Neuronal stem cell (in vitro differentiated cells): ENCODE measurements at places on chromosomes 11 and 22.

DNA sequence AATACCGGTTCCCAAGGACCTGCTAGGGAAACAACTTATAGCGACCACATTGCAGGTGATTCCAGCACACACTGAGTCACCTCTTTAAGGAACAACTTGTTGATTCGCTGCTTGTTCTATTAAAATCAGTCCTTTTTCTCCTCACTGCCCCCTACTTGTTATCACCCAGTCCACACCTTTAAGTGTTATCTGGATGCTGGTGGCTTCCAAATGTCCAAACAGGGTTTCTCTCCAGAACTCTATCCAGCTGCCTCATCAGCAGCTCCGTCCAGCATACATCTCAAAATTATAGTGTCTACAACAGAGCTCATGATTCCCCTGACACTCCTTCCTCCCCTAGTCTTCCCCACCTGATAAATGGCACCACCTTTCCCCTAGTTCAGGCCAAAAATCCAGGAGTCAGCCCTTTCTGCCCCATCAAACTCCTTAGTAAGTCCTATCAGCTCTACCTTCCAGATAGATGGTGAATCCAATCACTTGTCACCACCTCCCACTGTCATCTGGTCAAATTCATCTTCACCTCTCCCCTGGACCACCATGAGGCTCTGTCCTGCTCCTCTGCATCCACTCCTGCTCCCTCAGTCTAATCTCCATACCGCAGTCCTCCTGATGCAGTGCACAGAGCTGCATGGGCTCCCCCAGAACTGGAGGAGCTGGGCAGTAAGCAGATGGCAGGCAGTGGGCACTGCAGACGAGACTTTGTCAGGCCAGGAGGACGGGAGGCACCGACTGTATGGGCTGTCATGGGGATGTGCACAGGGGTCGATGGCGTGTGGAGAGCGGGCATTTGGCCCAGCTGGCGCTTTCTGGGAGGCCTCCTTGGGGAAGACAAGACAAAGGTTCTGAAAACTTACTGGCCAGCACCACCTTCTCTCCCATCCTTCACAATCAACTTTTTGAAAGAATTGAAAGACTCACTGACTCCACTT lies 19.3 kb downstream of the IL10RA start:
- DNase-seq: no peak

GRCh38 chr22:50604256-50605001 lies 3.8 kb downstream of the MAPK8IP2 start:
- DNase-seq: no peak

DNA sequence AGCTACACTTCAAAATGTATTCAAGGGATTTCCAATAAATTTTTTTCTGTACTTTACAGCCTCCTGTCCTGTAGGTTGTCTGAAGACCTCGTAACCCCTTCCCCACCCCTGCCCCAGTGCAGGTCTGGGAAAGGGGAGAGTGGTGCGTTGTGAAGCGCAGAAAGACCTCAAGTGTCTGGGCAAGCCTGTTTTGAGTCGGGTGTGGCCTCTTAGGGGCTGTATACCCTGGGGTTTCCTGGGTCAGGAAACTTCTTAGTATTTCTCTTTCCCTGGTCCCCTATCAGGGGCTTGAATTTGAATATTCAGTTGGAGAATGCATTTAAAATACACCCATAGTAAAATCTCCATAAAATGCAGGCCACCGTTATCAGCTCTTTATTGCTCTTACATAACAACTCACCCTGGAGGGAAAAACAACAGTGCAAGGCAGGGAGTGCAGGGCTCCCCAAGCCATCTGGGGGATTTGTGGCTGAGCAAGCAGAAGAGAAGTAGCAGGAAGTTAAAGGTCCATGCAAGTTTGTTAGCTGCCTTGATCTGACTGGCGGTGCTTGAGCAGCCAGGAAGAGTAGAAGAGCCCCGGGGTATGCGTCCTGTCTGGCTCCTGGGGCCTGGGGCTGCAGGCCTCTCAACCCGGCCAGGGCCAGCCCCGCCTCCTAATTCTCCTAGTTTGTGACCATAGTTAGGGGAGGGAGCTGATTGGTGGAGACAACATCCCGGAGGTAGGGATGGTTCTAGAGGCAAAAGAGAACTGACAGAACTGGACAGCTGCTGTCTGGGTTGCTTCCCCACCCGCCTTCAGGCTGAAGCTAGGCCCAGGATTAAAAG lies 25.7 kb downstream of the ARHGAP1 start:
- DNase-seq: peak; percentile 8

DNA sequence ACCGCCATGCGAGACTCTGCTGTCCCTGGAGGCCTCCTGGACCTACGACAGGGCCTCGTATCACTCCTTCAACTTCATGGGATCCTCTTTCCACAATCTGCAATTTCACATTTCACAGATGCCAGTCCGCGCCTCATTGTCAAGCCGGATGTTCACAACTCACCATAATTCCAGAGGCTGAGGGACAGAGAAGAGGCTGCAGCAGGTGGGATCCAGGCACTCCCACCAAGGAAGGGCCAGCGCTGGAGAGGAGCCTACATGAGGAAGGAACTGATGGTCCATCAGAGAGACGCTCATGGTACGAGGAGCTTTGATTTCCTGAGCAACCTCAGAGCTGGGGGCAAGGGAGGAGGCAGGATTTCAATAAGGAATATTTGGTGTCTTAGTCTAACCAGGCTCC lies 495.0 kb downstream of the BRD1 start:
- no peak for DNase-seq

- DNase-seq: no peak
Observed at GRCh38 chr11:45336136-45336535, 50.0 kb upstream of the SYT13 start.

GRCh38 chr22:20434264-20434751 lies 3.3 kb downstream of the SCARF2 start:
- DNase-seq: no peak

DNA sequence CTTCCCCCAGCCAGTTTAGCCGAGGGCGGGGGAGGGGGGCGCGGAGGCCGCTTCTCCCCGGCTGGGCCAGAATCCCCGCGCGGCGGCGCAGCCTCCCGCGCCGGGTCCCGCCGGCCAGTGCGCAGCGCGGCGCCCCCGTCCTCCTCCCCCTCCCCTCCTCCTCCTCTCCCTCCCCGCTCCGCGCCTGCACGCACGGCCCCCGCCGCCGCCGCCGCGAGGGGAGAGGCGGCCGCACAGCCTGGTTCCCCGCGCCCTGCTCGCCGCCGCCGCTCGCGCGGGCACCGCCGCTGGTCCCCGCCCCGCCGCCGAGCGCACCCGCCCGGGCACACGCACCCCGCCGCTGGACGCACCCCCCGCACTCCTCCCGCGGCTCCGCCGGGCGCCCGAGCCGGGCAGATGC lies at the start of gene FLRT1:
TSS of gene FLRT1 (plus strand) at position 356 of the 400 bp plus-strand sequence. CDS start 80,337 bp downstream, outside the sequence.
- no peak for DNase-seq

DNA sequence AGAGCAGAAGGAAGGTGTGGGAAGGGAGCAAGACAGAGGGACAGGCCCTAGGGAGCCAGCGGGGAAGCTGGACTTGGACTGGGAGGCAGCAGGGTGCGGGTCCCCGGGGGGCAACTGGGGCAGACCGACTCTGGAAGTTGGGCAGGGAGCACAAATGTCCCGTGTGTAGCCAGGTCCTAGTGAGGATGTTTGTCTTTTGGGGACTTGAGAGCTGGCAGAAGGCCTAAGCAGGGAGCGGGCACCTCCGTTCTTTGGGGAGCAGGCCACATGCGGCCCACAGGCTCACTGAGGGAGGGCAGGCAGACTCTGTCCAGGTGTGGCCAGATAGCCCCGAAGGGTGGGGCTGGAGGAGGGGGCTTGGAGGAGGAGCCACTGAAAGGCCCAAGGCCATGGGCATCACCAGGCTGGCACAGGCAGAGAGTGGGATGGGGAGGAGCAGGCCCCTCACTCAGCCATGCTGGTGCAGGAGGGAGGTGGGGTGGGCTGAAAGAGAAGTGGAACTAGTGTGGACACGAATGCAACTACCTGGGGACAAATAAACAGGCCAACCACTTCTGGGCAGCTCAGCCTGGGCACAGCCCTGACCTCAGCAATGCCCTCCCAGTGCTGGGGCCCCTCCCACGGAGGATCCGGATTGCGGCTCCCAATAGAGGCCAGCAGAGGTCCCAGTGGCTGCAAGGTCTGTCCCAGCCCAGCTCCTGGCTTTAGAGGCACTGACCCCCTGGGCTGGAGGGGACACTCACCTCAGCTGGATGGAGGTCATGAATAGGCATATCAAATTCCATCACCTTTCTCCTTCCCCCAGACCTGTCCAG lies 1.3 kb upstream of the SCARF2 start:
- DNase-seq: no peak

DNA sequence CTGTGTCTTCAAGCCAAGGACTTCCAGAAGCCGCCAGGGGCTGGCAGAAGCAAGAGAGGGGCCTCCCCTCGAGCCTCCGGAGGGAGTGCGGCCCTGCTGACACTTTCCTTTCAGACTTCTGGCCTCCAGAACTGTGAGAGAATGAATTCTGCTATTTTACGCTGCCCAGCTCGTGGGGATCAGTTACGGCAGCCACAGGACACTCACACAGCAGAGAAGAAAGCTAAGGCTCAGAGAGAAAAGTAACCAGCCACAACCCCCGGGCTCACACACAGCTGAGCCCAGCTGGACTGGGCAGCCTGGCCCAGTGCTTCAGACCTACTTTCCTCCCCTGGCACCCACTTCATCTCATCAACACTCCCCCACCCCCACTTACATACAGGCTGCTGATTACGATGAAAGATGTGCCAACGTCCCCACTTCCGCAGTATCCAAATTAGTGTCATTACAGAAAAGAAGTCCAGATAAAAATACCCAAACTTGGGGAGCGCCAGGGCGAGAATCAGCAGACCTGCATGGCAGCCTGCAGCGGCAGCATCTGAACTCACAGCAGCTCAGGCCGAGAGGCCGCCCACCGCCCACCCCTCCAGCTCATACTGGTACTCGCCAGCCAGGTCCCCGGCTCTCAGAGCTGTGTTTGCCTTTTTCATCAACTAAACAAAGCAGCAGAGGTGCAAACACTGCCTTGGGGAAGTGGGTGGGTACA lies 15.3 kb downstream of the PHF21B start:
- no peak for DNase-seq

- DNase-seq: peak; percentile 33
Observed at GRCh38 chr22:37492428-37493344, 6.5 kb upstream of the MFNG start.

GRCh38 chr11:110367571-110367970 lies 62.2 kb upstream of the FDX1 start:
- DNase-seq: no peak

DNA sequence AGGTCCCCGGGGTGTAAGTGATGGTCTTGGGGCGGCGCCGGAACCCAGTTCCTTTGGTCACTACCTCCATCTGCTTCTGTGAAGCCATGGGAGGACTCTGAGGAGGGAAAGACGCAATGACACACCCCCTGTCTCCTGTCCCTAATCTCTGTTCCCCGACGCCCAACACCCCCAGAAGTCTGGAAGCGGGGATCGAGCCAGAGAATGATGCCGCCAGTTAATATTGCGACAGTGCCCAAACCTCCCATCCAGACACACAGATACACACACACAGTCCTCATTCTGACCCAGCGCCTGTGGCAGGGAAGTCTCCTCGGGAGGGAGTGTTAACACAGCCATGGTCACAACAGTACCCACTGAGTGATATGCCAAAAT lies 352 bp downstream of the C22orf23 start:
- DNase-seq: no peak

- DNase-seq: no peak
Observed at GRCh38 chr11:128565881-128566280, 21.5 kb downstream of the ETS1 start.
